ENCODE measurements at places on chromosomes 13 and 19.

- DNase-seq: no peak
These were observed 744.4 kb upstream of the PRR20A start for GRCh38 chr13:56396318-56396717.

- peak; percentile 81 for DNase-seq
These were observed 14.6 kb downstream of the JOSD2 start for GRCh38 chr19:50496189-50497021.

DNA sequence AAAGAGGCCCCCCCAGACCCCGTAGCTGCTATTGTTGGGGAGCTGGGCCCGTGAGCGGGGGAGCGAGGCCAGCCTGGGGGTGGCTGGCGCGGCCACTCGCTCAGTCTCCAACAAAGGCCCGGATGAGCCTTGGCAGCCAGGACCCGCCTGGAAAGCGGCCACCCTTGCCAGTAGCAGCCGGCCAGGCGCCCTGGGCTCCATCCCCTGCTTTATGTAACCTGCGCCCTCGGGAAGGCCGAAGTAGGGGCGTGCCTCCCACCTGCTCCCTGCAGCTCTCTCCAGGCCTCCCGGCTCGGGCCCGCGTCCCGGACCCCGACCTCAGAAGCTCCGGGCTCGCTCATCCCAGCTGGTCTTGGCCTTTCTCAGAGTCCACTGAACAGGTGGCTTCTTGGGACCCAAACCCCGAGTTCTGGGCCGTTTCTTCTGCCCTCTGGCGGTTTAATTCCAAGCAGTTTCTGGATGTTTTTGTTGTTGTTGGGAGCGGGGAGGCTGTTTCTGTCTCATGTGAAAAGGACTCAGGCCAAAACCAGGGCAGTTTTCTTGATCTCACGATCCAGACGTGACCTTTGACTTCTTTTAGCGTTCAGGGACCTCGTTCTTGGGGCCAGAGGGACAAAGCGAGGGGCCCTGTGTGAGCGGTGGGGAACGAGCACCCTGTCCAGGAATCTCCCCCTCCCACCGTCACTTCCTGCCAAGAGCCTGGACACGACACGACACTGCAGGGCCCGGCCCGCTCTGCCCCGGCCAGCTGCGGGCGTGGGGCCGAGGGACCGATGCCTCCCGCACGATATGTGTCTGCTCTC is 1.2 kb downstream of the CDC34 start:
- DNase-seq: peak; percentile 88

DNA sequence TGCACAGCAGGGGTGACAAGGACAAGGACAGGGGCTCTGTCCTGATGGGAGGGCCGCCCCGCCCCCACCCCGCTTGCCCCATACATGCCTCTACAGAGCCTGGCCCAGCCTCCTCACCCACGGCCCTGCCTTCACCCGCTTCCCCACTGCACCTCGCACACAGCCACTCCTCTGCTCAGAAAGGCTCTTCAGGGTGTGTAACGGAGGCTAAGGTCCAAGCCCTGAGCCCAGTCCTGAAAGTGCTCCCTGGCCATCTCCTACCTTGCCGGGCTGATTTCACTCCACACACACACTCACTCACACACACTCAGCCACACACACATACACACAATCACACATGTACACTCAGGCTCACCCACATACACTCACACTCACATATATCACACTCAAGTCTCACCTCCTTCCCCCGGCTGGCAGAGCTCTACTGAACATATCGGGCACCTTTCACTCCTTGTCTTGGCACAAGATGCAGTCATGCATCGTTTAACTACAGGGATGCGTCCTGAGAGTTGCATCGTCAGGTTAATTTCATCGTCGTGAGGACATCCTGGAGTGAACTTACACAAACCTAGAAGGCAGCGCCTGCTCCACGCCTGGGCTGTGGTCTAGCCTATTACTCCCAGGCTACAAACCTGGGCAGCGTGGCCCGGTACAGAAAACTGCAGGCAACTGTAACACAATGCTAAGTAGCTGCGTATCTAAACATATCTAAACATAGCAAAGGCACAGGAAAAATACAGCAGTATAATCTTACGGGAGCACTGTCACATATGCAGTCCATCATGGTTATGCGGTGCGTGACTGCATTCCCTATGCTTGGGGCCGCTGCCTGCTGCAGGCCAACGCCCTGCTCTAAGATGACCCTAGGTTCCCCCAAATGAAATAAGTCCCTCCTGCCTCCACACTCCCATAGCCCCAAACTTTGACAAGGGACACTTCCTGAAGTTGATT is 13.1 kb downstream of the EPS15L1 start:
- DNase-seq: no peak

- no peak for DNase-seq
These were observed at the start of gene FBXO27 for GRCh38 chr19:39032063-39032918. Gene FBXO27, minus strand, starts transcription at chr19:39032549. Its CDS starts 322 bp downstream, at chr19:39032227.

DNA sequence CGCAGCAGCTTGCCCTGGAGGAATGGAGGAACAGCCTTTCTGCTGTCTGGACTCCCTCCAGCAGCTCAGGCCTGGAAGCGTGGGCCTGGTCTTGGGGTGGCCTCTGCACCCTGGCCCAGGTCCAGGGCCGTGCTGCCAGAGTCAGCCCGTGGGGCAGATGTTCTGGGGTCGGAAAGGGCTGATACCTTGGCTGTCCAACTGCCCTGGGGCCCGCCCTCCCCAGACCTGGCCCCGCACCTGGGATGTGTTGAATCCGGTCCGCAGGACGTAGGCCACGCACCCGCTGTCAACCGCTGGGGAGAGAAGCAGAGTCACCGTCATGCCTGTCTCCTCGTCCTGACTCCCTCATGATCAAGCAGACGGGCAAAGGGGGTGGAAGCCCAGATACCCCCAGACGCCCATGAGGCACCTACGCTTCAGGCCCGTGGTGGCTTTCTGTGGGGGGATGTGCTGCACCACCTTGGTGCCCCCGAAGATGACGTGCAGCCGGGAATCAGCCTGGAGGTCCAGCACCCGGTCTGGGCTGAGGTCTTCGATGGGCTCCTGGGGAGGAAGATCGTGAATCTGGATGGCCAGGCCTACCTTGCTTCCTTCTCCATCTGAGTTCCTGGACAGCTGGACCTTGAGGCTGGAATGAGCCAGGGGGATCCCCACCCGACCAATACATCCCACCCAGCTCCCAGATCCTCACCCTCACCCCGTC is 7.7 kb downstream of the ATP13A1 start:
- no peak for DNase-seq

GRCh38 chr13:48194379-48194754 is 38.6 kb upstream of the ITM2B start:
- DNase-seq: no peak

DNA sequence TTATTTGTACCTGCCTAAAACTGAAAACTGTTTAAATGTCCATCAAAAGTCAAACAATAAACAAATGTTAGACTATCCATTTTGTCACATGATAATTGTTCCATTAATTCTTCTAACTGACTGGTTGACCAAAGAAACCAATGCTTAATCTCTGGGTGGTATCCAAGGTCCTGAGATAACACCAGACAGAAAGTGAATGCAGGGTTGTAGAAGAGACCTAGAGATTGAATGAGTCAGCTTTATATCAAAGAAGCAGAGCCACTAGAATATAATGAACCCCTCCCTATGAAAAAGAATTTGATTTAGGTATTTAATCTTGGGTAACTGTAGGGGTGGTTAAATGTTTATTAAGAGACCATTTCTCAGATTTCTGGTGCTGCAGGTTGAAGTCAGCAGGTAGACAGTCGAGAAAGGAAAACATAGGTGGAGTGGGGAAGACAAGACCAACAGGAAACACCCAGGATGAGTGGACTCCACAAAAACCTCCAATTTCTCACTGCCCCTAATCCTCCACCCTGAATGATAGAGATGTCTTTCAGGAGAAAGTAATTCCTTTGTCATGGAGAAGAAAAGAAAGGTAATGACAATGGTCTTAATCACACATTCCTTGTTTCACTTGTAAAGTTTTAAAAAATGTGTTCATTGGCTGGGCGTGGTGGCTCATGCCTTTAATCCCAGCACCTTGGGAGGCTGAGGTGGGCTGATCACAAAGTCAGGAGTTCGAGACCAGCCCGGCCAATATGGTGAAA is 536.4 kb downstream of the IRS2 start:
- no peak for DNase-seq

- DNase-seq: peak; percentile 43
These were observed 14.8 kb downstream of the OPA3 start for GRCh38 chr19:45569619-45570421.

All from eye (tissue), 1 donor.